ENCODE measurements at places on chromosomes 6 and 20.
A peak's percentile ranks its signal among the peaks of the same experiment; 100 is the strongest.

DNA sequence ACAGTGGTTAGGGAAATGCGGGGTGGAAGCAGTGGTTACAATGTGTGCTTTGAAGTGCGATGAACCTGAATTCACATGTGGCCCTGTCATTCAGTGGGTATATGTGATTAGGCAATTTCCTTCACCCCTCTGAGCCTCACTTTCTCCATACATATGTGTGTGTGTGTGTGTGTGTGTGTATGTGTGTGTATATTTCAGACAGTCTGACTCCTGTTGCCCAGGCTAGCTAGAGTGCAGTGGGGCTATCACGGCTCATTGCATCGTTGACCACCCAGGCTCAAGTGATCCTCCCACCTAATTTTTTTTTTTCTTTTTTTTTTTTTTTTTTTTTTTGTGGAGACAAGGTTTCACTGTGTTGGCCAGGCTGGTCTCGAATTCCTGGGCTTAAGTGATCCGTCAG, 6.3 kb downstream of the PPP1R14C start:
- DNase-seq = no peak

DNA sequence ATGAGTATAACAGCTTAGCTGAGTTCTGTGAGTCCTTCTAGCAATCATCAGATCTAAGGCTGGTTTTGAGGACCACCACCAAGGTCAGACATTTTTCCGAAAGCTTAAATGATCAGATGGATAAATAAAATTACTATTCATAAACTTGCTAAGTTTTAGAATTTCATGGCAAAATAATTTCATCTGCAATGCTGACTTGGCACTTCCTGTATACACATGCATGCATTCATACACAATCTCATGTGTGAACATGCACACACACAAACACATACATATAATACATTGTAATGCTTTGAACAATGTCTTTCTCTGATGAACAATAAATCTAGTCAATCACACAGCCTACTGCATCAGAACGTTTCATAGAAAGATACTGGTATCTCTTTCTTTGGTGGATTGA, 1068.3 kb downstream of the HACE1 start:
- no peak for DNase-seq

DNA sequence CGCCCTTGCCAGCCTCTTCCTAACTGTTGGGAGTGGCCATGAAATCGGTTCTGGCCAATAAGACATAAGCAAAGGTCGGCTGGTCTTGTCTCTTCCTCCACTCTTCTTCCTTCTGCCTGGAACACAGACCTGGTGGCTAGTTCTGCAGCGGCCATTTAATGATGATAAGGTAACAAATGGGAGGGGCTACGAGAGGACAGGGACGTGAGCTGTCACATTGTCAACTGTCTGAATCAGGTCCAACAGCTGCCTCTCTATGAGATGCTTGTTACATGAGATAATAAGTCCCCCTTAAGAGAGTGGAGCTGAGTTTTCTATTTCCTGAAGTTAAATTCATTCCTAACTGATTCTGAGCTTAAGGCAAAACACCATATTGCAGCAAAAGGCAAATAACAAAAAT, 12.5 kb upstream of the TMEM242 start:
- DNase-seq = no peak

GRCh38 chr20:3238616-3239025, 369 bp downstream of the SLC4A11 start:
- DNase-seq = peak; percentile 43
